Ecto neural progenitor cell (in vitro differentiated cells): ENCODE measurements at places on chromosomes 13 and 19.

DNA sequence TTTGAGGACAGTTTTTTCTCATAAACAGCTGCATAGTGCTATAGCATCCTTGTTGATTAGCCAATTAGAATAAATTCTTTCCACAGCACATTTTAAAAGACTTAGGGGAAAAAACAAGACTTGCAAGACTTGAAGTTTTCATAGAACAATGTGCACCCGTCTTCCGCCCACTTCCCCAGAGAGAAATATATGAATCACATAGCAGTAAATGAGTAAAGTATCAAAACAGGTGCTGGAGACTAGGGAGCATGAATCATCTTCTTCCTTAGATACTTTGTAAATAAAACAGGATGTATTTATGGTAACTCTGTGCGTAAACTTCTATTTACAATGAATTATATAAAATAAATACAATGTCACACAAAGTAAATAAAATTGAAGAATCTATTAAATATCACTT is 75.1 kb downstream of the COL4A2 start:
- no peak for DNase-seq

GRCh38 chr13:20869540-20869939 is 33.0 kb downstream of the XPO4 start:
- no peak for DNase-seq

- DNase-seq: no peak
Measured at GRCh38 chr13:31201341-31202031, 1.7 kb downstream of the B3GLCT start.

DNA sequence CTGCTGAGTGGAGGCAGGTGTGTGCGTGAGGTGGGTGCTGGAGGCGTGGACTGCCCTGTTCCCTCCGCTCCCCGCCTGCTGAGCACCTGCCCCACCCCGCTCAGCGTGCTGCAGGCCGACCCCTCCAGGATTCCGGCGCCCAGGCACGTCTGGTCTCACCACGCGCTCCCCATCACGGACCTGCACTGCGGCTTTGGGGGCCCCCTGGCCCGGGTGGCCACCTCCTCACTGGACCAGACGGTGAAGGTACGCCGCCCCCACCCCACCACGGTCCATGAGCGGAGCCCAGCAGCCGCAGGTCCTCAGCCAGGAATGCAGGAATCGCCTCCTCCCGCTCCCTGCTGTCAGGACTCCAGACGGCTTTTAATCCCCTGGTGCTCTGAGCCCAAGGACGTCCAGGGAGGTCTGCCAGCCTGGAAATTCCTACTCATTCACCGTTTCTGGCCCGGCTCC is 6.0 kb downstream of the WDR18 start:
- DNase-seq: no peak

DNA sequence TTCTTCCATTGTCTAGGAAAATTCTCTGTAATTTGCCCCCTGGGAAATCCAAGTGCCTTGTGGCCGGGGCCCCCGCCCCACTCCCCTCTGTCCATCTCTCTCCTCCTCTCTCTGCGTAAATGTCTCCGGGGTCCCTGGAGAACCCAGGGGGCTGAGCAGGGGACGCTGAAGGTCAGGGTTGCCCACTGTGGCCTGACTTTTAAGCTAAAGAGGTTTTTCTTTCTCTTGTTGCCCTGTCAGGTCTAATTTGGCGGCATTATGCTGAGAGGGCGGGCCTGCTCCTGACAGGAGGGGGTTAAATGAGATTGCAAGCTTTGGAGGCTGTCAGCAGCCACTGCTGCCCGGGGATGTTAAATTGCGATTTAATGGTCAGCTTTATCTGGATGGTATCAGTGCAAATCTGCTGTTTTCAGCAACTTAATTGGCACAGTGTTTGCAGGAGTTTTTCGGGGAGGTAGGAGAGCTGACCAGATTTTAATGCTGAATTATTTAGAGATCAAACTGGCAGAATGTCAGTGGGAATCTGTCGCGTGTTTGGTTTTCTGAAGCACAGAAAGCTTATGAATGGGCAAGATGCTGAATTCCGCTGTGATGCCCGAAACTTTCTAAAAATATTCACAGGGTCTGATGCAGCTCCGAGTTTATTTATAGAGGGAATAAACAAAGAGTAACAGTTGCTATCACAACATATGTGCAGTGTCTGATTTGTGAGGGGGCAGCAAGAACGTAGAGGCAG is 93.2 kb upstream of the SOX1 start:
- no peak for DNase-seq

DNA sequence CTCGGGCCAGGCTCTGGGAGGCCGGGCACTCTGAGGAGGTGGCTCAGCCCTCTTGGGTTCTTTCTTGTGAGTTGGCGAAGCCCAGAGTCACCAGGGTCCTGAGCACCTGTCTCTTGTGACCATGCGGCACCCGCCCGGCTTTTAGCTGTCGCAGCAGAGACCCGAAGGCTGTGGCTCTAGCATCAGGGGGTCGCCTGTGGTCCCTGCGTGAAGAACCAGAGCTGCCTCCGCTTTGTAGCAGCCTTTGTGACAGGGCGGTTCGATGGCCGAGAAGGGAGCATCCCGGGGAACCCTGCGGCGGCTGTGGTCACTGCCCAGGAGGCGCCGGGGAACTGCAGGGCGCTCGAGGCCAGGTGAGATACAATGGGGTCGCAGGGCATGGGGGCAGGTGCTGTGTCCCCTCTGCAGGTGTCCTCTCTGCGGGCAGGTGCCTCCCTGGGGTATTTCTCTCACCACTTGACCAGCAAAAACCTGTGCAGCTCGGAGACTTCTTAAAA is 10.4 kb downstream of the MCF2L start:
- DNase-seq: no peak

GRCh38 chr13:33286128-33286527 is 573 bp upstream of the STARD13 start:
- no peak for DNase-seq

- no peak for DNase-seq
Measured at GRCh38 chr19:28199323-28199722, 1013.6 kb downstream of the UQCRFS1 start.

DNA sequence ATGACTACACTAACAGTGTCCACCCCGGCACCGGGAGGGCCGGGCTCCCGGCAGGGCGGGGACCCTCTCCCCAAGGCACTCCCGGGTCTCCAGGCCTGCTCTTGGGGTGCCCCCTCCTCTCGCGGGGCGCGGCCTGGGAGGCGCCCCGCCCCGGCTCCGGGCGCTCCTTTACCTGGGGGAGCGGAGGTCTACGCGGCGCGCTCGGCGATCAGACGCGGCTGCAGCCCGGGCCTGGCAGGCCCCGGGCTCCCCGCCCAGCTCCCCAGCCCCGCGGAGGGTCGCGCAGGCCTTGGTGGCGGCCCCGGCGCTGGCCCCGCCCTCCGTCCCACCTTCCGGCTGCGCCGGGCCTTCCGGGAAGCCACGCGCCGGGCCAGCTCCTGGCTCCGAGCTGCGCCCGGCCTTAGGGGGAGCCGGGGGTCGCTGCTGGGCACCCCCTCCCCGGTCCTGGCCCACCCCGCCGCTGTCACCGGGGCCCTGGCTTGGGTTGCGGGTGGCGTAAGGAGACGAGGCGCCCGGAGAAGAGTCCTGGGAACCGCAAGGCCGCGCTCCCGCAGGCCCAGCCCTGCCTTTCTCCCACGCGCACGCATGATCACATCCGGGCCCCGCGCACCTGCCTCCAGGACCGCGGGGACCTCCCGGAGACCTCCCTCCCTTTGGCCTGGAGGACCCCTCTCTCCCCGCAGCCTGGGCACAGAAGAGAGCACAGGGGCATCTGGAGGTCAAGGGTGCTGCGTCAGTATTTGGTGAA is at the start of gene C19orf12:
Gene C19orf12 (minus strand): TSS at position 309 of the 748 bp plus-strand sequence. CDS start 6,848 bp downstream, outside the sequence.
- DNase-seq: peak; percentile 77

DNA sequence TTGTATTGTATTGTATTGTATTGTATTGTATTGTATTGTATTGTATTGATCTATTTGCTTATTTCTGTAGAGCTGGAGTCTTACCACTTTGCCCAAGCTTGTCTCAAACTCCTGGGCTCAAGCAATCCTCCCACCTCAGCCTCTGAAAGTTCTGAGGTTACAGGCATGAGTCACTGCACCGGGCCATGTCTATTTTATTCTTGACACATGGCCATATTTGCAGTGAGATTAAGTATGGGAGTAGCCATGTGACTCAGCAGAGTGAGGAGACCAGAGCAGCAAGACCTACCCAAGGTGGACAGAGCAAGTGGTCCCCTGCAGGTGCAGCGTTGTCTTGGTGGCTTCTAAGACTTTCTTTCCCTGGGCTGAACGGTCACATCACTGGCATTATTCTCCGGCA is 49.1 kb upstream of the UBAC2 start:
- no peak for DNase-seq

GRCh38 chr13:107835339-107836018 is 379.9 kb downstream of the LIG4 start:
- no peak for DNase-seq

DNA sequence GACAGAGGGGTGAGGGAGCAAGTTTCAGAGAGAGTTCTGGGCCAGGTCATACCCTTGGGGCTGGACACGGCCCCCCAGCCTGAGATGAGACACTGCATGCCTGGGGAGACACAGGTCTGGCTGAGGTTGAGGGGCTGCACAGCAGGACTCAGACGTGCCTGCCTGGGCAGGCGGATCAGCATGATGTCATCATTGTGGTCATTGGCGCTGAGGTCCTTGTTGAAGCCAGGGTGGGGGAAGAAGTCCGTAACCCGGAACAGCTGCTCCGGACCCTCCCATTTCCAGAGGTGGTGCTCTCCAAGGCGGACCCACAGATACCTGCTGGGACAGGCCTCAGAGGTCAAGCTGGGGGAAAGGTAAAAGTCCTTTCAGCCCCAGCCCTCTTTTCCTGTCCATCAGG is 5.0 kb upstream of the KLK8 start:
- no peak for DNase-seq

DNA sequence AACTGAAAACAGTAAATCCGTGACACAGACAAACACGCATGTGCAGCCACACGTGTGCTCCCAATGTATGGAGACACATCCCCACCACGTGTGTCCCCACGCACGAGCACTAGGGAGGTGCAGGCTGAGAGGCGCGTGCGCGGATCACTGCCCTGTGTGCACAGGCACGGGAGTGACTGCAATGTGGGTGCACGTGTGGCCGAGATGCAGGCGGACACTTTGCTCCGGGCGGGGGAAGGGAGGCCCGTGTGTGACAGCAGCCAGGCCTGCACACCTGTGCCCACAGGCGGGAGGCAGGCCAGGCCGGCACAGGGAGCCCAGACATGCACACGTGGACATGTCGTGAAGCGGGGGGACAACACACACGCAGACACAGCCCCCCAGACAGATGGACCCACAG is 77.0 kb downstream of the PTPRS start:
- no peak for DNase-seq
